SK-MEL-5 (cell line): ENCODE measurements at places on chromosomes 7 and 10. TPM values are rescaled to one million over a fixed set of nuclear protein-coding genes. Genes with fewer than 3 reads are reported as not detected.

DNA sequence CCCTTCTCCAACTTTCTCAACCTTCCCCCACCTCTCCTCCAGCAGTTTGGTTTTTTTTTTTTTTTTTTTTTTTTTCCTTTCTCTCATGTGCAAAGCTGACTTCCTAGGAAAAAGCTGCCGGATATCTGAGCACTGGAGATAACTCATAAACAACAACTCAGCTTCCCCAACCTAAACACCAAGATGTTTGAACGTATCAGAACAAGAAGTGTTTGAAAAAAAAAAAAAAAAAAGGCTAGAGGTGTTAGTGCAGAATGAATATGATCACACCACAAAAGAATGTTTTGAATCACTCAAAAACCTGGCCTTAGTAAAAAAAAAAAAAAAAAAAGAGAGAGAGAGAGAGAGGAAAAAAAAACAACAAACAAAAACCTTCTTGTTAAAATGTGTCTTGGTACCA lies 11.2 kb downstream of the GATA3 start:
- no peak for DNase-seq

- no peak for DNase-seq
Observed at GRCh38 chr7:20218279-20218678, 1.1 kb upstream of the MACC1 start.

The APBB1IP gene
- not detected in 2 replicates for total RNA-seq

The UNCX gene
- total RNA-seq, result not detected in 2 replicates

The HABP2 gene
- not detected in 2 replicates for total RNA-seq

The FGF8 gene
- 0.69 TPM in 1 of 2 replicates, not detected in the other for total RNA-seq
